ENCODE measurements at places on chromosomes 13 and 19. TPM values are rescaled to one million over a fixed set of nuclear protein-coding genes. Genes with fewer than 3 reads are reported as not detected.
A peak's percentile ranks its signal among the peaks of the same experiment; 100 is the strongest.

ARL11 gene
- total RNA-seq: 0.06 TPM

- DNase-seq: no peak
Measured at GRCh38 chr13:28622286-28622685, 36.6 kb upstream of the POMP start.

DNA sequence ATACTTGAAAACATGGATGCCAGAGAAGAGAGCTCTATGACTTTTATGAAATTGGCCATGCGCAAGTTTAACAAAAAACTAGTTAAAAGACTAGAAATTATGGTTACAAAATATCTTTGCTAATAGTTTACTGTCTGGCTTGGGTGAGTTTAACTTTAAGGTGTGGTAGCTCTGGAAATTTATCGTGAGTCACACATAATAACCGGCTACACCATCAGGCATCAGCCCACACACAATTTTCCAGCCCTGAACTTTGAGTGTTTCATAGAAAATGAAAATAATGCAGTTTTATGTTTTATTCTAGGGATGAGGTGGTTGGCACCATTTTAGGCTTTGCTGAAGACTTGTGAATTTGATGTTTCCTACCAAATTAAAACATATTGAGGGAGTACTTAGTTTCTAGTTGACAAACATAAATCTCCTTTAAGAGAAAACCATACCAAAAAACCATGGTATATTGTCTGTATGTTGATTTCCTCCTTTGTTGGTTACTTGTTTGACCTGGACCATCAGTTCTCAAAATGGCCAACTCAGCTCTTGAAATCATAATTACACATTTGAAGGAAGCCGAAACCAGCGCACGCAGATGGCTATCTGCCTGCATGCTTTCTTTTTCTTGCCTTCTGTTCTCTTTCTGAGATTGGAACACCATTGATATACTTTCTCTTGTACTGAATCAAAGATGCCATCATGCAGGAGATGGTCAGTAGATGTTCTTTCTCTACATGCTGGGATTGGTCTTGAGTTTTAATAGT, 125.1 kb downstream of the AKAP11 start:
- no peak for DNase-seq

DNA sequence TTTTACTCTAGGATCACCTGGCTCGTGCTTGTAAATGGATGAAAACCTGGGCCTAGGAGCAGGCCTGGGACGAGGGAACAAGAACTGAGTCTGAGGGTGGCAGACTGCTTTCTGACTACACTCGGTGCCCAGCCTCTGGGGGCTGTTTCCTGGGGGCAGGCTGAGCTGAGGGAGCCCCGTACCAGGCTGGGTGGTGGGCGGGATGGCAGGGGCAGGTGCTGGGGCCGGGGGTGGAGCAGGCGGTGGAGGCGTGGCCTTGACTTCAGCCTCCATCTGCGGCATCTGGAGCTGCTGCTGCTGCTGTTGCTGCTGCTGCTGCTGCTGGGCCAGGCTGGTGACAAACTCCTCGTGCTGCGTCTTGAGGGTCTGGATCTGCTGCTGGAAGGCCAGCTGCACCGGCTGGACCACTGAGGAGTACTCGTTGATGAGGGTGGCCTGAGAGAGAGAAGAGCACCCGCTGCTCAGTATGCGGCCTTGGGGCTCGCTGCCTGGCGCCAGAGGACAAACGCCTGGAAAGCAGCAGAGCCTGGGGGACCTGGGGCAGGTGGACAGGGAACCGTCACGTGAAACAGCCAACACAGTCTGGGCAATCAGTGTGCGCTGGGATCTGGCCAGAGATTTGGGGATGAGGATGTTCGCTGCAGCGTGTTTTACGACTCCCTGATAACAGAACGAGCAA, 12.6 kb downstream of the CHERP start:
- DNase-seq: no peak

DNA sequence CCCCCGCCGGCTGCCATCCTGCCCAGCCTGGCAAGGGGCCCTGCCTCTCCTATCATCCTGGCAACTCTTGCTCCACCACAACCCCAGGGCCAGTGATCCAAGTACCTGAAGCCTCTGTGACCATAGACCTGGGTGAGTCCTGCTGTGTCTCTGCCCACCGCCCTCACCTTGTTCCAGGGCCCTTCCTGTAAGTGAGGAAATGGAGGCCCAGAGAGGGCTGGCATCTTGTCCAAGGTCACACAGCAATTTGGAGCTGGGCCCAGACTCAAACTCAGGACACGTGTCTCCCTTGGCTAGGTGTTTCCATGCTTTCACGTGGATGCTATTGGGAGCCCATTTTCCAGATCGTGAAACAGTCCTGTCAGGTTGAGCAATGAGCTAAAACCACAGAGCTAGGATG, 3.7 kb downstream of the CREB3L3 start:
- DNase-seq: no peak

TMEM255B gene
- total RNA-seq: 0.09 TPM

RPS19 gene
- 5,241 TPM for total RNA-seq

DNA sequence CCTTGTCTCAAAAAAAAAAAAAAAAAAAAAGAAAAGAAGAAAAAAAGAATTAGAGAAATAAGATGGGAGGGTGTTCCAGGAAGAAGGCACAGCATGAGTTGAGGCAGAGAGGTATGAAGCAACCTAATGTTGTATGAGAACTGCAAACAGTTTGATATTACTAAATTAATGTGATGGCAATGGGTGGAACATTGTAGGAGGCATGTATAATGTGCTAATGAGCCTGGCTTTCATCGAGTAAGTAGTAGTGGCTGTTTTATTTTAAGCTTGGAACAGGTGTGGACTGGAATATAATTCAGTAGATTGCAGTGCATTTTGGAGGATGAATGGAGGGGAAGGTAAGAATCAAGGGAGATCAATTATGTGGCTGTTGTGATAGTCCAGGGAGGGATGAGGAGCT, 156.1 kb downstream of the MTUS2 start:
- no peak for DNase-seq

- DNase-seq: no peak
Measured at GRCh38 chr13:76709851-76710250, 176.4 kb downstream of the KCTD12 start.

KLK10 gene
- not detected for total RNA-seq

CEACAM20 gene
- total RNA-seq: not detected

TMEM38A gene
- 9.9 TPM for total RNA-seq

GRCh38 chr13:110957181-110957884, 42.5 kb upstream of the ANKRD10 start:
- peak; percentile 48 for DNase-seq

DNA sequence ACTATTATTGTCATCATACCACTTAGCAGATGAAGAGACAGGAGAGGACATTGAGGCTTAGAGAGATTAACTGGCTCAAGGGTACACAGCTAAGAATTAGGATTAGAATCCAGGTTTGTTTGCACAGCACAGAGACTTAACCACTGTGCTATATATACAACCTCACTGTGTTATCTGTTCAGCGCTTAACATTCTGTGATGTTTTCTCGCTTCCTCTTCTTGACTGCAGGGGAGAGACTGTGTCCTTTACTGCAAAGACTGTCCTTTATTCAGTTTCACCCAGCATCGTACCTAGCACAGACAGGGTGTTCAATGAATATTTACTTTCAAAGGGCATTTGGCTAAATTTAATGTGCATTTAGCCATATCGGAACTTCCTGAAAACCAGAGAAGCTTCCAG, 54.9 kb upstream of the PCDH8 start:
- DNase-seq: no peak

AP1M2 gene
- total RNA-seq: 48.7 TPM

WTIP gene
- total RNA-seq: 48.4 TPM

FCAR gene
- total RNA-seq: not detected

DNA sequence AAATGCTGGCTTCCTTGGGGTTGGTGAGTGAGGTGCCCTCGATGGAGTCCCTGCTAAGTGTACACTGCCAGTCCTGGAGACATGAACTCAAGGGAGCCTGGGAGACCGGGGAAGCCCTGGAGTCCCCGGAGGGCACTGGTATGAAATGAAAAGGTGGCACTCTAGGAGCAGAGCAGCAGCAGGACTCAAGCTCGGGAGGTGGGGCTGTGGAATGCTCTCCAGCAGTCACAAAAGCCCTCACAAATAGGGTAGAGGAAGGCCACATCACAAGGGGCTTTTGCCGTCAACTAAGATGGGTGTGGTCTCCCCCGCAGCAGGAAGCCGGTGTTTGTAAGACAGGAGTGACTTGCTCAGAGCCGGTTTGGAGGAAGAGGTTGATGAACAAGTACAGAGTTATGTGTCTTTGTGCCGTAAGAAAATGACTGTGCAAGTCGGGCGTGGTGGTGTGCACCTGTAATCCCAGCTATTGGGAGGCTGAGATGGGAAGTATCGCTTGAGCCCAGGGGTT, 19.3 kb downstream of the CCNE1 start:
- no peak for DNase-seq

DNA sequence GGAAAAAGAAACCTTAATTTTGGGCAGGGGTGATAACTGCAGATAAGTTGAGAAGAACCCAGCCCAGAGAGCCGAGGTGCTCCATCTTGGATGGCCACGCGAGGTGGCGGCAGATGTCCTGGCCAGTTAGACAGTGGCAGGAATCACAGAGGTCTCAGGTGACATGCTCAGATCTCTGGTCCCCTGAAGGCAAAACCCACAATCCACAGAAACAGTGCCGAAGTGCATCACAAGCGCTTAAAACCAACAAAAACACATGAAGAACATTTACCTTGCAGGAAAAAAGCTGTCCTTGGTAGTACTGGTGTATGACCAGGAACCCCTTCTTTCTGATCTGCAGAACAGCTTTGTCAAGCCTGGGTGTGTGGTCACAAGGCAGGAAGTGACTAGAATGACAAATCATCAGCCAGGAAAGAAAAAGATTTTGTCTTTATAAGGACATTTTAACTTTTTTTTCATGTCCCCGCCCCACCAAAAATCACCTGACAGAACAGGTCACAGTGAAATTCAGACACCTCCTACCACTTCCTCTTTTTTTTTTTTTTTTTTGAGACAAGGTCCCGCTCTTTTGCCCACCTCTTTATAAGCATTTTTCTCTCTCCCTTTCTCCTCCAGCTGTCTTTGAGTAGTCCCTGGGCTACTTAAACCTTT, at the start of gene LCP1:
TSS of gene LCP1 (minus strand) at position 338 of the 651 bp plus-strand sequence. CDS start 22,515 bp downstream, outside the sequence.
- DNase-seq: no peak

DNA sequence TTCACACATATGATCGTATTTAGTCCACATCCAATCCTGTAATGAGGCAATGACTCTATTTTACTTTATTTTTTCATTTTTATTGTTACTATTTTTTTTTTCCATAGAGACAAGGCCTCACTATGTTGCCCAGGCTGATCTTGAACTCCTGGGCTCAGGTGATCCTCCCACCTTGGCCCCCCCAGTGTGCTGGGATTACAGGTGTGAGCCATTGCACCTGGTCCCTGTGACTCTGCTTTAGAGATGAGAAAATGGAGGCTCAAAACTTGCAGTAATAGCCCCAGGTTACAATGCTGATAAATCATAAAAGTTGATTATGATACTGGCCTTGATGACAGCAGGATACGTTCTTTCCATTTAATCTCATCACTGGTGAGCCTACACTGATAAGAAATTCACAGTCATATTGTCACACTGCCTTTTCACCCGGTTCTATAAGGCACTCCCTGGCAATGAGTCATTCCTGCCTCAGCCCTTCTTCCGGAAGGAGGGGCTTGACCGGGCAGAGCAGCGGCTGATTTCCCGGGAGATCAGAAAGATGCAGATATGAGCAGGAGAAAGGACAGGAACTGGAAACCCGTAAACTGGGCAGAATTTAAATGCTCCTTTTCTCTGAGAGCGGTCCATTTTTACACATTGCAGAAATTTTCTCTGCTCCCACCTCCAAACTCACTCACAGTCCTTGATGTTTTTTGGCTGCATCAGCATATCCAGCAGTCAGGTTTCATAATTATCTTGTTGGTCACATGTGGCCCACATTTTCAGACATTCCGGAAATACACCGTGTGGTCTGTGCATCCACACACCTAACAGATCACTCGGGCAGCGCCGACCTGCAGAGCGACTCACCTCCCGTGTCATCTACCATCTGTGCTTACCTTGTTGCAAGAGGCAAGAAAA, 616.4 kb downstream of the EFNB2 start:
- DNase-seq: peak; percentile 83

CYP4F11 gene
- total RNA-seq: 259 TPM

DNA sequence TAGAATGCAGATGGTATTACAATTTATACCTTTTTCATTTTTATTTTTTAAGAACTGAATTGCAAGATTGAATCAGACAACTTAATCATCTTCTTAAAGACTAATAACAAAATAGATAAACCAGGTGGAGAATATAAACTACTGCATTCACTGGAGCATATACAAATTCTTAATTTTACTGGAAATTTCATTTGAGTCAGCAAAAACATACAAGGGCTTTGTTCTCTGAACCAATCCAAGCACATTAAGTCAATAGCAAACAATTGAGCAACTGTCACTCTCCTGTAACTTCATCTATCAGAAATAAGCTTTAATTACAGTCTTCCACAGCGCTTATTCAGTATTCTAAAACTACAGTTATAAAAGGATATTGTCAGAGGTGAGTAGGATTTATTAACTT, 167.4 kb upstream of the OBI1 start:
- DNase-seq: no peak

IGFL1 gene
- not detected for total RNA-seq

GRCh38 chr13:74046431-74046830, 87.8 kb downstream of the KLF12 start:
- no peak for DNase-seq

GRCh38 chr13:36059321-36059720, 71.9 kb downstream of the DCLK1 start:
- no peak for DNase-seq

- DNase-seq: no peak
Measured at GRCh38 chr13:47413112-47413511, 516.3 kb upstream of the HTR2A start.

- DNase-seq: no peak
Measured at GRCh38 chr19:49216071-49216470, 58.5 kb downstream of the TRPM4 start.

DNA sequence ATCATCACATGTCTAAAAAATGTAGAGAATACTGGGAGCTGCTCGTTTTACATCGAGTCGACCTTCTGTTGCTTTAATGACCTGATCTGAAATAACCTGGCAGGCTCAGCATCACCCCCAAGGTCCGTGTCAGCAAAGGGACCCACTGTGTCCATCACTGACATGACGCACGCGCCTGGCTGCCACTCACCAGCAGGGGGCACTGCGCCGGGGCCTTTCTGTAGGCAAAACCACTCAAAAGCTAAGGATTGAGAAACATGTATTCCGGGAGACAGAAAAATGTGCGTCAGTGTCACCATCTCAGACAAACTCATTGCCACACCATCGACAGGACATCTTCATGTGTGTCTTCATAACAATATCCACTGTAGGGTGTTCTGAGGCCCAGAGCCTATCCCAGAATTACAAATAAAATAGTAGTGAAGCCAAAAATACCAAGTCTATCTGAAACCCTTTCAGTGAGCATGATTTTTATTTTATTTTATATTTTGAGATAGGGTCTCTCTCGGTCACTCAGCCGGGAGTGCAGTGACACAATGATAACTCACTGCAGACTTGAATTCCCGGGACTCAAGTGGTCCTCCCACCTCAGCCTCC, 130.3 kb upstream of the LSM14A start:
- DNase-seq: peak; percentile 8

- DNase-seq: no peak
Measured at GRCh38 chr13:26821672-26822071, 61.1 kb upstream of the GPR12 start.

DNA sequence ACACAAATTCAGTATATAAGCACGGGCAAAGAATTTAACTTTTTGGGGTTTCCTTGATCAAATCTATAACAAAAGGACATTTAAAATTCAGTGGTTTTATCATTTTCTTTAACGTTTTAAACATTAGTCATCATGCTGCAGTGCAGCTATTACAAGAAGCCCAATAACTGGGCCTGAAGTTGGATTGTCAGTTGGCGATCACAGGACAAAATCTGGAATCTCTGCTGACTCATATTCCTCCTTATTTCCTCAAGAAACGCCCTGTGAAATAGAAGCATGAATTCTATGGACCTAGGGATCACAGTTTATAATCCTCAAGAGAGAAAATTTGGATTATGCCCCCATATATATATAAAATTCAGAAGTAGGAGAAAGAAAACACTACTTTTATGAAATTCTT, 971.6 kb upstream of the MIR17HG start:
- DNase-seq: no peak

ZNF112 gene
- total RNA-seq: 3.2 TPM
